ENCODE measurements at places on chromosomes 3 and 15.

GRCh38 chr3:178182337-178182779 is 353.9 kb upstream of the KCNMB2 start:
- DNase-seq: no peak

DNA sequence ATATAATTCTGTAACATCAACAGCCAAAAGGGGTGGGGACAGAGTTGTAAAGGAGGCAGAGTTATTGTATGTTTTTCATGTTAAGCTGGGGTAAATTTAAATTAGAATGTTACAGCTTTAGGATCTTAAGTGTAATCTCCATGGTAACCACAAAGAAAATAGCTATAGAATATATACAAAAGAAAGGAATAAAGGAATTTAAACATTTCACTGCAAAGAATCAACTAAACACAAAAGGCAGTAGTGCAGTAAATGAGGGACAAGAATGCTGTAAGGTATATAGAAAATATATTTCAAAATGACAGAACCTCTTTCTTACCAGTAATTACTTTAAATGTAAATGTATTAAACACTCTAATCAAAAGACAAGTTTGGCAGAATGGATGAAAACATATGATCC is 361.7 kb downstream of the SLC9A9 start:
- DNase-seq: no peak

DNA sequence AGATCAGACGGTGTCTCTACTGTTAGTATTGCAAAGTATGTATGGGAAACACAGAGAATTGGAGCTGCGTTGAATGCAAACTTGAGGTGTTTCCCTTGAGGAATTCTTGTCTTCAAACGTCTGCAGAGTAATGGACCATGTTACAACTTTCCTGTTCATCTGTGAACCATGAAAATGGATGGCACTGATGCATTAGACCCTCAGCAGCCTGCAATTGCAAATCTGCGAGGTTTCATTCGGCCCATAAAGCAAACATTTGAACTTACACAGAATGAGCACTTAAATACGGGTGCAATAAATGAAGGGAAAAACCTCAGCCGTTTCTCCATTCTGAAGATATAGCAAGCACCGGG is 49.7 kb downstream of the LRRN1 start:
- DNase-seq: no peak

DNA sequence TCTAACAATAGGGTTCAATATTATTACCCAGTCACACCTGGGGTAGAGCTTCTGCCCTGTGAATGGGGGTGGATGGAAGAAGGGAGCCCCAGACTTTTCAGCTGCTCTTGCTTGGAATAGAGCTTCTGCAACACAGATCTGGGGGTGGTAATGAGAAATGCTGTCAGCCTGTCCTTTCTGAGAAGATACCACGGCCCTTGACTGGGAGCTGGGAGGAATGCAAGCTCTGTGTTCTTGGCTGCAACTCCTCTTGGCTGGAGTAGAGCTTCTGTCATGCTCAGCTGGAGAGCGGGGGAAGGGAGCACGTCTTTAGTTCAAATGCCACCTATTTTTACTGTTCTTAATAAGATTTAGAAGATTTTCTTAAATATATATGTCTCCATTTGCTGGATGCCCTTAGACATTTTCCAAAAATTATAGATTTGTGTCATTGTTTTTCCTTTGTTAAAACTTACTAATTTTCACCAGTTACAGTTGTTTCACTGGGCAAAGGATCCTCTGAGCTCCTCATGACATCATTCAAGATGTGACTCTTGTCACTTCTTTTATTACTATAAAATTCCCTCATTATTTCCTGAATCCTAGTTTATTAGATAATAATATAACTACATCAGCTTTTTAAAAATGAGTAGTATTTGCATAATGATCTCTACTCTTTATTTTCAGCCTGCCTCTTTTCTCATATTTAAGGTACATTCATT is 180.0 kb upstream of the TGFBR2 start:
- DNase-seq: no peak

GRCh38 chr3:61236556-61236955 is 14.7 kb downstream of the FHIT start:
- DNase-seq: no peak

DNA sequence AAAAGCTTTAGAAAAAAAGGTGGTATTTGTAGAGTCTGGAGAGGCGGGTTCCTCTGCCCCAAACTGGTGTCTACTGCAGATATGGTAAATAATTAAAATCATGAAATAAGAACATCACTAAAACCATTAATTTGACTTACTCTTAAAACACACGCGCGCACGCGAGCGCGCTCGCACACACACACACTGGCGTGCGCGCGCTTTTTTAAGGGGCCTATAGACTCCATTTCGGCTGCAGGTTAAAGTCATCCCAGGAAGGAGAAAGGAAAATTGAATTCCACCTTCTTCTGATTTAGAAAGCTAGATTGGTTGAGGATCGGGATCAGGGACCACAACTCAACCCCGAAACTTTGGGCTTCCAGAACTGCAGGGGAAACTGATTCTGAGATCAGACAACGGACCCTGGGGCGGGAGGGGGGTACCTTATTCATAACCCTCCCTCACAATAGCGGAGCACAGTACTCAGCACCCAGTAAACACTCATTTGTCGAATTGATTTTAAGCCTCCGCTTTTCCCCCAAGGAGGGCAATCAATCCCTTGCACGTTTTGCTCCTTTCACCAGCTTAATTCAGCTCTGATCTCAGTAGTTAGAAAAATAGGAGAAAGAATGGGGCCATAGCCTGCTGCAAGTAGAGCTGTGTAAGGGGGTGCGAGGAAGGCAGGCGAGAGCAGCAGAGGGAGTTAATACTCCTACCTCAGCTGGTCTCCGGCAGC is 509 bp upstream of the LRRC3B start:
- no peak for DNase-seq

DNA sequence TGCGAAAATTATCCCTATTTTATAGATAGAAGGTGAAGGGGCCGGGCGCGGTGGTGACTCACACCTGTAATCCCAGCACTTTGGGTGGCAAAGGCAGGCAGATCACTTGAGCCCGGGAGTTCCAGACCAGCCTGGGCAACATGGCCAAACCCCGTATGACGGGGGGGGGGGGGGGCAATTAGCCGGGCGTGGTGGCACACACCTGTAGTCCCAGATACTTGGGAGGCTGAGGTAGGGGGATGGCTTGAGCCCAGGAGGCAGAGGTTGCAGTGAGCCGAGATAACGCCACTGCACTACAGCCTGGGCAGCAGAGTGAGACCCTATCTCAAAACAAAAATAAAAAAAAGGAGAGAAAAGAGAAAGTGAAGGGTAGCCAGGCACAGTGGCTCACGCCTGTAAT is 1.4 kb downstream of the AAGAB start:
- no peak for DNase-seq

- DNase-seq: no peak
Measured at GRCh38 chr3:16203671-16204629, 29.5 kb downstream of the GALNT15 start.

DNA sequence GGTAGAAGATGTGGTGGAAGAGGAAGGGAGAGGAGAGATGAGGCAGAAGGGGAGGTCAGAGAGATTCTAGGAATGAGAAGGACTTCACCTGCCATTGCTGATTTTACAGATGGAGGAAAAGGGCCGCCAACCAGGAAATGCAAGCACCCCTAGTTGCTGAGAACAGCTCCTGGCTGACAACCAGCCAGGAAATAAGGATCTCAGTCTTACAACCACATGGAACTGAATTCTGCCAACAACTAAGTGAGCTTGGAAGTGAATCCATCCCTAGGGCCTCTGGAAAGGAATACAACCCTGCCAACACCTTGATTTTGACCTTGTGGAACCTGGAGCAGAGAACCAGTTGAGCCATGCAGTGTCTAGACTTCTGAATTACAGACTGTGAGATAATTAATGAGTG is 86.6 kb downstream of the EDEM1 start:
- no peak for DNase-seq

DNA sequence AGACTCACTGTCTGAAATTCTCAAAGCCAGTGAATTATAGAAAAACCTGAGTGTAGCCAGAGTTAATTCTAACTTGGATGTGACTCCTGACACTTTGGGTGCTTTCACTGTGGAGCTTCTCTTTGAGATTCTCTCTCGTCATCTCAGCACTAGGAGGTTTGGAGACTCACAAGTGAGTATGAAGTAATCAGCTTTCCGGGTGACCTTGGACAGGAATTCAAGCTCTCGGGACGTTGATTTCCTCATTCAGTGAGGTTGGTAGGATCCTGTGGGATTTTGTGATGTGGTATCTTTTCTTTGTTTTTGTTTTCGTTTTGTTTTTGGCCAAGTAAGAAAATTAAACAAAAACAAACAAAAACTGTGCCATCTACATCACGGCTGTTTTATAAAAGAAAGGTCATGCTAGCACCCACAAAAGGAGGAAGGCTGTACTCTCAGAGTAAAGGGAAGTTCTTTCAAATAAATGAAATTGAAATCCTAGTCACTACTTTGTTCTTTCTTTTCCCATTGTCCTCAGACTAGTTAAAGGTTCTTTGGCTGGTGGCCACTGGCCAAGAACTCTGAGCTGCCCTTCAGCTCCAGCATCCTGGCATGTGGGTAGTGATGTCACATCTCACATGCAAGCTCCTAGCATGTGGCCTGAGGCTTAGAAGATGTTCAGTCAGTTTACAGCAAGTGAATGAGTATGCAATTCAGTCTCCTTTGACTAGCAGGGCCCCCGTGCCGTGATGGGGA is 263.3 kb upstream of the TPM1 start:
- no peak for DNase-seq

DNA sequence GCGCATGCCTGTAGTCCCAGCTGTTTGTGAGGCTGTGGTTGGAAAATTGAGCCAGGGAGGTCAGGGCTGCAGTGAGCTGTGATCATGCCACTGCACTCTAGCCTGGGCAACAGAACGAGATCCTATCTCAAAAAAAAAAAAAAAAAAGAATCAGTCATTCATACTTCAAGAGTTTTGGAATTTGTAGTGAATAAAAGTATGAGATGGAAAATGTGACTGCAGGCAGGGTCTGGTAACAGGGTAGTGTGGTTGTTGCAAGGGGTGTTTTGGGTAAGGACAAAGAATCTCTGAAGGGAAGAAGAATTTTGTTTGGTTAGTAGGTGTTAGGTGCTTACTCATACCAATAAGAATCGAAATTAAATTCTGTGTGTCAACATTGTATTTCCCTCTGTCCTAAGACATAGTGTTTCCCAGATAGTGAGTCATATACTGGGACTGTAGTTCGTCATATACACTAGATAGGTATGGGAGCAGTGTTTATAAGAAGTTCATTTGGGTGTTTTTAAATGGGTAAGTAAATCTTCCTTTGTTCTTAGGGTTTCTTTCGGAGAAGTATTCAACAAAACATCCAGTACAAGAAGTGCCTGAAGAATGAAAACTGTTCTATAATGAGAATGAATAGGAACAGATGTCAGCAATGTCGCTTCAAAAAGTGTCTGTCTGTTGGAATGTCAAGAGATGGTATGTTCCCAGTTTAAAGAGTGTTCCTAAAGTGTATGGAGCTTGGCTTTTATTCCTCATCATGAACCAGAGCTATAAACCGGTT is 14.2 kb downstream of the NR1D2 start:
- no peak for DNase-seq

- DNase-seq: no peak
Measured at GRCh38 chr3:128667641-128668040, 17.0 kb upstream of the RPN1 start.

- DNase-seq: no peak
Measured at GRCh38 chr3:11592445-11593298, 51.0 kb downstream of the VGLL4 start.

DNA sequence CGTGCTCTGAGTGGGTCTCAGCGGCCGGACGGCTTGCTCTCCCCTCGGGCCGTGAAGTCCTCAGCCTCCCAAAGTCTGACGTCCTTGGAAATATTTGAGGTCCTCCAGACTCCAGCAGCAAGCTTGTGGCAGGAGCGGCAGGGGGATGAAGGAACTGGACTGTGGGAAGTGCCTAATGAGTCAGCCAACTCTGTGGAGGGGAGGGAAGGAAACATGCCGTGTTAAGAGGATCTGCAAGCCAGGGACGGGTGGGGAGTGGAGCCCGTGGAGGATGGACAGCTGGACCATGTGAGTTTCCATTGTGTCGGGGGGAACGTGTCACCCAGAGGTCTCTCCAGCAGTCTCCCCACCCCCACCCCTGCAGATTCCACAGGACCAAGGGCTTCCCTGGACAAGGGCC is 39.4 kb upstream of the IDH2 start:
- DNase-seq: no peak

GRCh38 chr15:85331655-85332285 is 48.6 kb upstream of the AKAP13 start:
- DNase-seq: no peak

- DNase-seq: no peak
Measured at GRCh38 chr3:128340198-128340903, 126.3 kb downstream of the DNAJB8 start.

DNA sequence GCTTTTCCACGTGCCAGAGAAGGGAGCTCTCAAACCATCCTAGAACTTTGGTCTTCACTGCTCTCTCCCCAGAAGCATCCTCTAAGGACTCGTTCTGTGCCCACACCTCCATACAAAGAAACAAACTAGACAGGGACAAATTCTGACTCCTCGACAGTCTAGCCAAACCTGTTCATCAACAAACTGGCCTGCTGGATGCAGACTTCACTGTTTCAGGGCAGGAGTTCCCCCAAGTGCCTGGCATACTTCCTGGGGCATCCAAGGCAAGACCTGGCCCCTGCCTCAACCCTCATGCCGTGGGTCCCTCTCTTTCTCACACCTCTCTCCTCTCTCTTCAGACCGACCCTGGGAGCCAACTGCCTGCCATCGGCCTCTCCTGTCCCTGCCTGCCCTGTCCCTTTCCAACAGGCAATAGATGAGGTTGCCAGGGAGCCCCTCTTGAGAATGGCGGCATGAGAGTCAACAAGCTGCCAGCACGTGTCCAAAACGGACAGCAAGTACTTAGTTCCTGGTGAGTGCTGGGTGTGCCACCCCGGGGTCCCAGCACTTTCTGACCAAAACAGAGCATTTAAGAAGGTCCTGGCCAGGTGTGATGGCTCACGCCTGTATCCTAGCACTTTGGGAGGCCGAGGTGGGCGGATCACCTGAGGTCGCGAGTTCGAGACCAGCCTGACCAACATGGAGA is 79.1 kb upstream of the HES1 start:
- DNase-seq: no peak

GRCh38 chr3:194124193-194124592 is 11.8 kb upstream of the HES1 start:
- no peak for DNase-seq

- no peak for DNase-seq
Measured at GRCh38 chr15:63491979-63492378, 12.4 kb upstream of the USP3 start.

DNA sequence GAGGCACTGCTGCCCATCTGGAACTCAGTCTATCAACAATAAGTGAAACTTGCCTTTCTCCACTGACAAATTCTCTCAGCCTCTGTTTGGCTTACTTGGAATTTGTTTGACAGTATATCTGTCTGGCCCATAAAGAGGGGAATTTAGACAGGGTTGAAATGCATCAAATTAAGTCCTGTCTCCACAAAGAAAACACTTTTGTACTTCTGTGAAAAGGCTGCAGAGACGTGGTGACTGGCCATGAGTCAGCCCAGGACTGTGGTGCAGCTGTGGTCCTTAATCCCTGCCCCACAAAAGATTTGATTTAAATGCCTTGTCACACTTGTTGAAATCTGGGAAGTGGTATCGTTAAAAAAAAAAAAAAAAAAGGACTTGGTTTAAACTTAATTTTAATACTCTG is 47.5 kb downstream of the RYR3 start:
- DNase-seq: no peak

Measured in CD4-positive, alpha-beta T cell treated with Interleukin-17A for 1 hour (primary cell).